ENCODE measurements at places on chromosomes 16 and 17.
A peak's percentile ranks its signal among the peaks of the same experiment; 100 is the strongest.

GRCh38 chr17:64074704-64075426 lies 54.4 kb upstream of the ICAM2 start:
- no peak for DNase-seq

DNA sequence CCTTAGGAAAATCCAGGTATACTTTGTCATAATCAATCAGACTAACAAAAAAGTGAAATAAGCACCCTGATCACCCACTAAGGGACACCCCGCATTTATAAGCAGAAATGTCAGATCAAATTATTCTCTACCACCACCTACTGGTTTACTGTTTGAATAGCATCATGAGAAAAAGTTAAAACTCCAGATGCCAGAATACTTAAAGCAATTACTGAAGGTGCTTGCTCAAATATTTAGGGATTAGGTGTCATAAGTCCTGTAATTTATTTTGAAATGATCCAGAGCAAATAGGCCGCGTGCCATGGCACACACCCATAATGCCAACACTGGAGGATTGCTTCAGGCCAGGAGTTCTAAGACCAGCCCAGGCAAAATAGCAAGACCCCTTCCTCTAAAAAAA lies 2.3 kb downstream of the TOP2A start:
- peak; percentile 22 for DNase-seq

GRCh38 chr17:56592487-56593085 lies 913 bp upstream of the NOG start:
- no peak for DNase-seq

DNA sequence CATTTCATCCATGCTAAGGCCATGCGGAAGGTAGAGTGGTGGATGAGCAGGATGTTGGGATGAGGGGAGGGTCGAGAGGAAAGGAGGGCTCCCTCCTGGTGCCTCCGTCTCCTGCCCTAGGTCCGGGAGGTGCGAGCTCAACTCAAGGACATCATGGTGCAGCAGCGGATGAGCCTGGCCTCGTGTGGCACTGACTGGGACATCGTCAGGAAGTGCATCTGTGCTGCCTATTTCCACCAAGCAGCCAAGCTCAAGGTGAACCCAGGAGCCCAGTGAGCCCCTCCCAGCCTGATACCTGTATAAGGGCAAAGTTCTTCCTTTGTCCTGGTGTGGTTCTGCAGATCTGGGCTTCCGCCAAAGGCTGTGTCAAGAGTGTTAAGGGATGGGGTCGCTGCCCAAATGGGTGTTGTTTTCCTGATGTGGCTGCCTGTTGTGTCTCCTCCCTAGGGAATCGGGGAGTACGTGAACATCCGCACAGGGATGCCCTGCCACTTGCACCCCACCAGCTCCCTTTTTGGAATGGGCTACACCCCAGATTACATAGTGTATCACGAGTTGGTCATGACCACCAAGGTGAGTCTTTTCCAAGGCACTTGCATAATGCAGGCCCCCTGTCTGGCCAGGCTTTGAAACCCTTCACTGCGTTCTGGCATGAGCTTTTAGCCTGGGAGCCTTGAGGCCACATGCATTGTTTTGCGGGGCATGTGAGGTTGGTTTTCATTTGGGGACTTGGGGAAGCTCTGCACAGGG lies 14.9 kb downstream of the DHX38 start:
- no peak for DNase-seq

- DNase-seq, result no peak
These were observed at the start of gene ITGAX for GRCh38 chr16:31354394-31355291. Gene ITGAX, plus strand, starts transcription at chr16:31355176. Its CDS starts 79 bp downstream, at chr16:31355255.

GRCh38 chr17:45433159-45433535 lies 477 bp upstream of the ARHGAP27 start:
- no peak for DNase-seq

DNA sequence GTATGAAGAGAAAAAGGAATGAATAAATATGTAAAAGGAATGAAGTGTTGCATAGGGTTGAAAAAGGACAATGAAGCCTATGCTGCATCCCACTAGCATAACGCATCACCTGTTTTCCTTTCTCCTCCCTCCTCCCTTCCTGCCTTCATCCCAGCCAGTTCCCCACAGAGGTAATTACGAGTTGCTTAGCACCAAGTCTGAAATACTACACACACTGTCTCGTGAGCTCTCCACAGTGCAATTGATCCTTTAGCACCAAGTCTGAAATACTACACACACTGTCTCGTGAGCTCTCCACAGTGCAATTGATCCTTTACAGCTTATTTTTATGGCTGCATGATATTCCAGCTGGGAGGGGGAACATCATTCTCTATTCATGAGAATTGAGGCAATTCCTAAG lies 1.1 kb upstream of the DRC7 start:
- no peak for DNase-seq

- DNase-seq, result no peak
These were observed 19.4 kb upstream of the SSTR5 start for GRCh38 chr16:1053121-1053521.

DNA sequence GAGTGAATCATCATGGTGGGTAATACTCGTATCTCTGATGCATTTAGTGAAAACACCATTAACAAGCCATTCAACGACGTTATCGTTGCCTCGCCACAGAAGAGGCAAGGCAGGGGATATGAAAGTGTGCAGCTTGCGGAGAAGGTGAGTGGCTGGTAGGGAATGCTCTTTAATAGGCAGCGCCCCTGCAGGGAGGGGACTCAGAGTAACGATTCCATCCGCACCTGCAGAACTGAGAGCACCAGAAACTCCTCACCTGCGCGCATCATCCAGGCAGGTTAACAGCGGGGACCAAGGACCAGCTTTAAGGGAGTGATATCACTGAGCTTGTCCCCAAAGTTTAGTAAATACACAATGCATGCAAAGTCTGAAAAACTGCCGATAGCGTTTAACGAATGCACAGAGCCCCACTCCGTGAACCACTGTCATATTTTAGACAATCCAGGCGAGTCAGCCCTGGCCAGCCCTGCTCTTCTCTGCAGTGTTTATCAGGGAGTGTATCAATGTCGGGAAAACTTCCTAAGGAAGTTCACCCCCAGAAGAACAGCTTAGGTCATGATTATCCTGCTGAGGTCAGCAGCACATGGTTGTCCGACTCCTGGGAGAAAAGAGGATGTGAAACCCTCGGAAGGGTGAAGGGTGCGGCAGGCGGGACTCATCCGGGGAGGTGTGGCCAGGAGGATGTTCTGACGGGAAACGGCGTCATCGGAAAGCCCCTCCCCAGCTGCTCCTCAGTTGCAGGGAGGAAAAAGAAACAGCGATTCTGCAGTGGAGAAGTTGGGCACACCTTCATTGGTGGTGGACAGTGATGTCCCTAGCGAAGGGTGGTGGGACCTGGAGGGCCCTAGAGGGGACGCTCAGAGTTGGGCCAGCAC lies 68.5 kb upstream of the DNAH17 start:
- no peak for DNase-seq

GRCh38 chr17:76562734-76563148 lies 22.9 kb downstream of the PRCD start:
- DNase-seq, result peak; percentile 89

GRCh38 chr16:73027685-73028111 lies 20.2 kb downstream of the ZFHX3 start:
- DNase-seq, result no peak

- DNase-seq, result no peak
These were observed 14.5 kb upstream of the RPL13 start for GRCh38 chr16:89545831-89546574.

DNA sequence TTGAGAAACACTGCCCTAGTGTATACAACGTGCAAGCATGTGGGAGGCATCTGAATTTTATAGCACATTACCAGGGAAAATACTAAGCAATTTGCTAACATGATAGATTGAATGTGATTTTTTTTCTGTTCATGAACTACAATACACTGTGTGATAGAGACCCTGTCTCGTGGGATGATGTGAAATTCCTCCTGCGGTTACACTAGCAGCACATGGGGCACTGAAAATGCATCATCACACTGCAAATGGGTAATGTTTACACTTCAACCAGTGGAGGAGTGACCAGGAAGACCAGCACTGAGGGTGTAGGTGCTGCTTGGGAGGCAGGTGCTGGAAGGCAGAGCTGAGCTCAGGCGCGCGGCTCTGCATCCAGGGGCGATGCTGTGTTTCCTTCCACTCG lies 28.8 kb downstream of the ORC6 start:
- DNase-seq, result no peak

DNA sequence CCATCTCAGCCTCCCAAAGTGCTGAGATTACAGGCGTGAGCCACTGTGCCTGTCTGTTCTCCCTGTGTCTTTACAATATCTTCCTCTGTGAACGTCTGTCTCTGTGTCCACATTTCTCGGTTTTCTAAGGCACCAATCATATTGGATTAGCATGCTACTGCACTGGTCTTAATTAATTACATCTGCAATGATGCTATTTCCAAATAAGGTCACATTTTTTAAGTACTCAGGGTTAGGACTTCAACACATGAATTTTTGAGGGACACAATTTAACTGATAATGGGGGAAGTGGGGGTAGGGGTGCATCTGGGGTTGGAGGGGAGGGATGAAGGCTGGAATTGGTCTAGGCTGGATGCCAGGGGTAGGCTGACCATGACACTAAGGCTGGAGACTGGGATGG lies 102.6 kb downstream of the N4BP1 start:
- DNase-seq, result no peak

- DNase-seq, result no peak
These were observed 6.4 kb upstream of the CACNG4 start for GRCh38 chr17:66957951-66958579.

- no peak for DNase-seq
These were observed 1.4 kb upstream of the ST6GALNAC1 start for GRCh38 chr17:76644995-76645394.

DNA sequence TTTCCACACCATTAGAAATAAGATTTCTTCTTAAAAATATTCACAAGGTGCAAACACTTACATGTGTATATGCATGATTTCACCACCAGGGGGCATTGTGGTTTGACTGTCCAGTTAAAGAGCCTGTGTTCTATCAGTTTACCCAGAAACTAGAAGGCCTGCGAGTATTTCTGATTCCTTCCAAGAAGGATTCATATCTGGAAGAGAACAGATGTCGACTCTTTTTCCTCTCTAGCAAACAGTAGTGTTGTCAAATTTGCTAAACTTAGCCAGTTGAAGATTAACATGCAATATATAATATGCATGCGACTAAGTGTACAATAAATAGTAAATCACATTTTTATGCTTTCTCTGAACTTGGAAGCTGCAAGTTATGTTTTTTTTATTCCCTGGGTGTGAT lies 404.1 kb downstream of the WWOX start:
- DNase-seq, result no peak

DNA sequence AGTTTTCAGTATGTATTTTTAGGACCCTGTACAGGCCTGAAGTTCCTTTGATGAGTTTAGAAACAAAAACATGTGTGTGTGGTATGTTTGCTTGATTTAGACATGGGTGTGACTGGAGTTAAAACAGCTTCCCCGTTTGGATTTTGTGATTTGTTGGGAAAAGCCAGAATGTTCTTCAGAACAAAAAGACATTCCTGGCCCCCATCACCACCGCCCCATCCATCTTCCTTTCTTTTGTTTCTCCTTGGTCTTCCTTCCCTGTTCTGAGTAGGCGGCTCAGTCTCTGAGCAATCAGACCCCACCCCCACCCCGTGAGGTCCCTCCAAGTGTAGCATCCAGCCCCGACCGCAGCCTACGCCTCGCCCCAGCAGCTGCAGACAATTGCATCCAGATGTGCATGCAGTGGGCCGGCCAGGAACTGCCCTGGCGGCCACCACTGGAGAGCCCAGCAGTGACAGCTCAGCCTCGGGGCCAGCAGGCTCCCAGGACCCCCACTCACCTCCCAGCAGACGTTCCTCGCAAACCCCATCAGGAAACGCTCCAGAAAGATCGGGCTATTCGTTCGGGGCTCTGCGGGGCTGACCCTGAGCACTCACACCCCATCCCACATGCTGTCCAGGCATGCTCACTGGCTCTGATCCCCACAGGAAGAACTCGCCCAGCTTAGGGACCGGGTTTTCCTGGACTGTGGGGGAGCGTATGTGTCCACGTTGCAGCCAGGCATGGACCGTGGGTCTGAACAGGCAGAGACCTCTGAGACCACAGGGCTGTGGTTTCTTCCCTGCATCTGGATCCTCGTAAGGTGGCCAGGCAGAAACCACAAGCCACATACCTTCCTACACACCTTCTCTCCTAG lies 99.8 kb upstream of the CDH5 start:
- DNase-seq, result peak; percentile 37

GRCh38 chr17:79042421-79043190 lies 18.6 kb downstream of the C1QTNF1 start:
- DNase-seq, result no peak

DNA sequence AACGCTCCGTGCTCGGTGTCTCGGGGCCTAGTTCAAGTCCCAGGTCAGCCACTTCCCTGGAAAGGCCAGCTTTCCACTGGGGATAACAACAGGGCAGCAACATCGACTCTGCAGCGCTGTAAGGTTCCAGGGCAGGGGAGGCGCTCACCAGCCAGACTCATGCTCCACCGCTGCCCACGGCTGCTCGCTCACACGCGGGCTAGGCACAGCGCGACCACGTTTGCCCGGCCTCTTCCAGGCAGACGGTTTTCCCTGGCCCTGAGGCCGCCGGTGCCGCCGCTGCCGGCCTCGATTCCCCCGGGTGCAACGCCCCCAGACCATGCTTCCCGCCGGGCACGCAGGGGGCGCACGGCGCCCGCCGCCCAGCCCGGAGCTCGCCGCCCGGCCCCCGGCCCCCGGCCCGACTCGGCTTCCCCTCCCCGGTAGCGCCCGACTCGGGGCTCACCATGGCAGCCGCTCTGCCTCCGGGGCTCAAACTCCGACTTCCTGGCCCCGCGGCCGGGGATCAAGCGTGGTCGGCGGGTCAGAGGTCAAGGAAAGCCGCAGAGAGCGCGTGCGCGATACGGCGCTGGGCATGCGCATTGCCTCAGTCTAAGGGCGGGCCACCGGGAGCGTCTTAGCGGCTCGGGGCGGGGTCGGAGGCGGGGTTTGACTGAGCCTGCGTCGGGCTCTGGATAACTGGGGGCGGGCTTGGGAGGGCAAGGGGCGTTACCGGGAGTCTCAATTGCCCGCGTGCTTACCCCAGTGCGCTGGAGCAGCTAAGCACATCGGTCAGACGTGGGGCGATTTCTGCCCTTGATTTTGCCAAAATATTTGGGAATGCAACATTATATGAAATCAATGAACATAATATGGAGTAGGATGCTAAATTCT lies at the start of gene PAM16:
PAM16 (minus strand) TSS at position 535 of the 873 bp plus-strand sequence; CDS start at position 448, 87 bp downstream.
- DNase-seq, result peak; percentile 78

- no peak for DNase-seq
These were observed 48.7 kb downstream of the USP22 start for GRCh38 chr17:20993863-20994778.

- no peak for DNase-seq
These were observed 879 bp downstream of the SOCS1 start for GRCh38 chr16:11254913-11255736.

GRCh38 chr17:2034157-2034556 lies 4.2 kb downstream of the DPH1 start:
- DNase-seq, result no peak

DNA sequence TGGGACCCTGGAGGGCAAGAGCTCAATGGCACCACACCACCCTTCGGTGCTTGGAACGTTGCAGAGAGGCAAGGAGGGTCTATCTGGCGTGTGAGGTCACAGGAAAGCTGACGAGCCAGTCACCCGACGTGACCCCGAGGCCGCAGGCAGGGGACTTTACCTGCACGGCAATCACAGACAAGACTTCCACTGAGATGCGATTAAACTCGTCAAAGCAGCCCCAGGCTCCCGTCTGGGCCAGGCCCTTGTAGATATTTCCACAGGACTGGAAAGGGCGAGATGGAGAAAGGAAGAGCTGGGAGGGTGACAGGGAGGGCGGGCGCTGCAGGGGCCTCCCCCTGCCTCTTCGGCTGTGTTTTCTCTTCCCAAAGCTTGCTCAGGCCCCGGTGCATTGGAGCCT lies 78.3 kb downstream of the DNAH17 start:
- no peak for DNase-seq

- no peak for DNase-seq
These were observed 4.5 kb downstream of the PRKCB start for GRCh38 chr16:23840310-23840709.

GRCh38 chr16:88754912-88755744 lies 29.9 kb downstream of the PIEZO1 start:
- no peak for DNase-seq
